Stomach (tissue), 19 donors: ENCODE measurements at places on chromosomes 6 and 20. TPM values are rescaled to one million over a fixed set of nuclear protein-coding genes. Genes with fewer than 3 reads are reported as not detected.

FBXL4 gene
- 11.1 TPM for total RNA-seq

FAM217A gene
- total RNA-seq = not detected

PSMB8 gene
- total RNA-seq = 32.1 TPM

- H3K4me3 ChIP-seq = peak overlapping the region; percentile 53
- H3K36me3 ChIP-seq = no peaks in the 10 kb centered on the region
- no peak overlapping the region for H3K27ac ChIP-seq
- H3K27me3 ChIP-seq = peaks cover 33% of the 10 kb centered on the region
- H3K4me1 ChIP-seq = peaks cover 39% of the 10 kb centered on the region
Observed at GRCh38 chr6:13012977-13013680, 296.6 kb downstream of the PHACTR1 start.

GRCh38 chr6:36844232-36845170 lies 5.3 kb upstream of the CPNE5 start:
- peaks cover 30% of the 10 kb centered on the region for H3K4me1 ChIP-seq
- DNase-seq = peak; percentile 12
- H3K4me3 ChIP-seq = no peak overlapping the region
- H3K27me3 ChIP-seq = no peaks in the 10 kb centered on the region

DNA sequence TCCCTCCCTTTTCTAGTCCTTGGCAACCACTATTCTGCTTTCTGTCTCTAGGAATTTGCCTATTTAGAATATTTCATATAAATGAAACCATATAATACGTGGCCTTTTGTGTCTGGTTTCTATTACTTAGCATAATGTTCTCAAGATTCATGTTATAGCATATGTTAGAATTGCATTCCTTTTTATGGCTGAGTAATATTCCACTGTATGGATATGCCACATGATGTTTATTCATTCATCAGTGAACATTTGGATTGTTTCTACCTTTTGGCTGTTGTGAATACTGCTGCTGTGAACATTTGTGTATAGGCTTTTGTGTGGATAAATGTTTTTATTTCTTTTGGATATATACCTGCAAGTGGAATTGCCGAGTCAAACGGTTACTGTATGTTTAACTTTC lies 7.1 kb downstream of the SLC9A8 start:
- no peak overlapping the region for H3K4me3 ChIP-seq
- DNase-seq = no peak
- no peaks in the 10 kb centered on the region for H3K27me3 ChIP-seq
- H3K27ac ChIP-seq = no peak overlapping the region

- peak overlapping the region; percentile 26 for H3K27ac ChIP-seq
- H3K4me1 ChIP-seq = peaks cover 6% of the 10 kb centered on the region
Observed at GRCh38 chr20:22523499-22524392, 60.6 kb downstream of the FOXA2 start.

DNA sequence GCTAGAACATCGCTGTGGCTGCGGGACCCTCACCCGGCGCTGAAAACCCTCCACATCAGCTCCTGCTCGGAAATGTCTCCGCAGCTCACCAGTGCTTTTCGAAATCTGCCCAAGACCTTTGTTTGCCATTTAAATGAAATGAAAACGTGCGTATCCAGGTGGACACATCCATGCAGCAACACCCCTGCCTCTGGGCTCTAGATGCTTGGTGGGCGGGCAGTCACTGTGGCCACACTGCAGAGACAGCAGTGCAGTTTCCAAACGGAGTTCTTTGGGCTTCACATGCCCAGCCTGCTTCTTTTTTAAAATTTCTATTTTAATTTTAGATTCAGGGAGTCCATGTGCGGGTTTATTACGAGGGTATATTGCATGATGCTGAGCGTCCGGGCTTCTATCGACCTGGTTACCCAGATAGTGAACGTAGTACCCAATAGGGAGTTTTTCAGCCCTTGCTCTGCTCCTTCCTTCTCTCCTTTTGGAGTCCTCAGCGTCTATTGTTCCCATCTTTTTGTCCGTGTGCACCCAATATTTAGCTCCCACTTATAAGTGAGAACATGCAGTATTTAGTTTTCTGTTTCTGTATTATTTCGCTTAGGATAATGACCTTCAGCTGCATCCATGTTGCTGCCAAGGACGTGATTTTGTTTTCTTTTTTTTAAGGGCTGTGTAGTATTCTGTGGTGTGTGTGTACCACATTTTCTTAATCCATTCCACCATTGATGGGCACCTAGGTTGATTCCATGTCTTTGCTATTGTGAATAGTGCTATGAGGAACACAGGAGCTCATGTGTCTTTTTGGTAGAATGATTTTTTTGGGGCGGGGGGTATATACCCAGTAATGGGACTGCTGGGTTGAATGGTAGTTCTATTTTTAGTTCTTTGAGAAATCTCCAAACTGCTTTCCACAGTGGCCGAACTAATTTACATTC lies 4.8 kb upstream of the TUBB2B start:
- peak; percentile 42 for DNase-seq
- peaks cover 45% of the 10 kb centered on the region for H3K4me1 ChIP-seq
- peaks cover 78% of the 10 kb centered on the region for H3K27me3 ChIP-seq
- H3K4me3 ChIP-seq = peak overlapping the region; percentile 66
- peak overlapping the region; percentile 79 for H3K27ac ChIP-seq
